ENCODE measurements at places on chromosomes 3 and 15.

GRCh38 chr3:4396542-4396941 is 70.5 kb downstream of the SUMF1 start:
- no peak for DNase-seq

GRCh38 chr15:83199288-83199687 is 8.3 kb downstream of the HDGFL3 start:
- DNase-seq: no peak

DNA sequence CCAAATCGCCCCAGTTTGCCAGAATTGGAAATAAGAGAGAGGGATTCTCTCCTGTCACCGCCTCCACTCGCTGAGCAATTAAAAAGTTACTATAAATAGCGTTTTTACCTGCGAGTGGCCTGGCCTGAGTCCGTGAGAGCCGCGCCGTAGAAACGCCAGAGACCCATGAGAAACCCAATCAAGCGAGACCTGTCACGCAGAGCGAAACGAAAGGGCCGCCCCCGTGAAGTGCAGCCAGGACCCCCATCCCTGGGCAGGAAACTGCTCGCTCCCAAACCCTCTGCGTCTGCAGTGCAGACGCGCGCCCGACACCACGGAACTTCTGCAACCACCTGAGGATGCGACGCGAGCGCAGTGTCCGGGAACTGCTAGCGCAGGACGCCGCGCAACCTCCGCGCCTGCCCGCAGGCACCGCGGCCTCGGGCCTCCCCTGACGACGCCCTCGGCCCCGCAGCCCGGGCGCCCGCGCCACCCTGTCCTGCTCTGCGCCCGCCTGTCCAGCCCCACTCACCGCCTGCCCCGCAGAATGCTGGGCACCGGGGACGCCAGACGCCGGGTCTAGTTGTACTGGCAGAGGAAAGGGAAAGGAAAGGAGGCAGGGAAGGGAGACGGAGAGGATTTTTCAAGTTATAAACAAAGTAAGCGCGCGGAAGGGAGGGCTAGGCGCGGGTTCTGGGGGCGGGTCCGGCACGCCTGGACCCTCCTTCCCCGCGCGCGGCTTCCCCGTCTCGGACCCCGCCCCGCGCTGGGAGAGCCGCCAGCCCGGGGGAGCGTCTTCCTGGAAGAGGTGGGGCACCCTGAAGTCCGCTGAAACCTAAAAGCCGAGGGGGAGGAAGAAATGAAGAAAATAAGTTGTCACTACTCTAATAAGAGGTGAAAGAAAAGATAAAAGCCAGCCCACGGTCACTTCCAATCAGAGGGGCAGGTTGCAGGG is at the start of gene PLSCR4:
Gene PLSCR4, minus strand, starts transcription at position 657 of the 934 bp plus-strand sequence. CDS start 29,034 bp downstream, outside the sequence.
- peak; percentile 60 for DNase-seq

GRCh38 chr15:31322504-31322903 is 4.1 kb upstream of the KLF13 start:
- no peak for DNase-seq

DNA sequence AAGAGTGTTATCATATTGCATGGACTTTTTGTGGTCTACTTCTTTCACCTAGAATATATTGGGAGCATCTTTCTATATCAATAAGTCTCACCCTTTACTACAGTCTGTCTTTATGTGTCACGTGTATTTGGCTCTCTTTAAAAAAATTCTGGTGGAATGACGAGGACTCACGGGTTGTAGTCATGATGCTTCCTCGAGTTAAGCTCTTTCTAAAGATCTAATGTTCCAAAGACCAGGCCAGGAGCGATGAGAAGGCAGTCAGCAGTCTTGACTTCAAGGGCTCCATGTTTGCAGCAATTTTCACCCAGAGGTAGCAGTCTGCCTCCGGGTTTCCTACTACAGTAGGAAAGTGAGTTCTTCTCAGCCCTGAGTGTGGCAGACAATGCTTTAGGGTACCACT is 88.9 kb downstream of the FRMD4B start:
- DNase-seq: no peak

GRCh38 chr15:40598126-40598525 is 4.1 kb downstream of the KNL1 start:
- no peak for DNase-seq

- DNase-seq: peak; percentile 23
These were observed at the start of gene GASK1A for GRCh38 chr3:42979044-42979972. GASK1A (plus strand) TSS chr3:42979311; CDS start chr3:42979643, 332 bp downstream.

- DNase-seq: no peak
These were observed 15.8 kb upstream of the RAMAC start for GRCh38 chr15:82970078-82970686.

DNA sequence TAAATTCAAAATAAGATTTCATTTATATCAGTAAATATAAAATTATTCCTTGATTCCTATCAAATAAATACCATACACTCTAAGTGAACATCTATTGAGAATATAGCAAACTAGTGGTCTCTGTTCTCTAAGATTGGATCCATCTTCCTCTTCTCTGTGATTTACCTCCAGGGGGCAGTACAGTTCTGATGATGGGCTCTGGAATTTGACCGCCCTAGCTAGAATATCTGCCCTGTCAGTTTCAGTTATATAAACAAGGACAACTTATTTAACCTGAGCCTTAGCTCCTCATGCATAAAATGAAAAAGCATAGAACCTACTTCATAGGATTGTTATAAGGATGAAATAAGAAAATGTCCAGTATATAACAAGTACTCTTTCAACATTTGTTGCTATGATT is 171.1 kb upstream of the CCDC54 start:
- DNase-seq: peak; percentile 9

DNA sequence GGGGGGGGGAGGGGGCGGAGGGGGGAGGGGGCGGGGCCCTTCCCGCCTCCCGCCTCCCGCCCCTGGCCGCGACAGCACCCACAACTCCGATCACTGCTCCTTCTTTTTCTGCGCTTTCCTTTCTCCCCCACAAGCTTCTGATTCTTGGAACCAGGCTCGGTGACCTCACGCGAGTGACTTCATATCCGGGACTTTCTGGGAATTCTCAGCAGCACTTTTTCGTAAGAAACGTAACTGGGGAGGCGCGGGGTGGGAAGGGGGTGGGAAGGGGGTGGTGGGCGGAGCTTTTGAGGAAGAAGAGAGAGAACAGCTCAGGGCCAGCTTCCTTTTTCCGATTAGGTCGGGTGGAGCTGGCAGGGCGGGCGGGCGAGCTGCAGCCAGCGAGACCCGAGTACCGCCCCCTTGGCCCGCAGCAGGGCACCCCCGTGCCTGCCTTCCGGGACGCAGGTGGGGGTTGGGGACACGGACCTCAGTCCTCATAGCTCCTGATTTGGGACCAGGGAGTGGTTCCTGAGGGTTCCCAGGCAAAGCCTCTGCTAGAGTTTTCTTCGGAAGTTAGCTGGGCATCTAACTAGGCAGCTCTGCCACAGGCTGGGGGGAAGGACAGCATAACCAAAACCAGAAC is 14.6 kb downstream of the XIRP1 start:
- DNase-seq: peak; percentile 44

DNA sequence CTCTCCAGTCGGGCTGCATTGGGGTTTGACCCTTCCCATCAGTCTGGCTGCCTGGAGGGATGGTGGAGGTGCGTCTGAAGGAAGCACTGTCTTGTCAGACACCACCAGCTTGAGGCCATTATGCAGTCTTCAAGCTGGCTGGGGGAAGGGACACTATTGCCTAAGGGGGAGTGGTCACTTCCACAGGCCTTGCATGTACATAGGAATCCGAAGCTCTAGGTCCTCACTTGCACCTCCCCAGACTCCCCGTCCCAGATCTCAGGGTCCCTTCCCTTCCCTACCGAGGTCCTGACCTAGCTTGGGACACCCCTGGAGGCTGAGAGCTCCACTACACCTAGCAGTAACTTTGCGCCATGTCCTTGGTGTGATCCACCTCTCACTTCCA is 48.6 kb upstream of the KLF13 start:
- no peak for DNase-seq

- no peak for DNase-seq
These were observed 183.0 kb upstream of the TMCO5A start for GRCh38 chr15:37751401-37751800.

- no peak for DNase-seq
These were observed 14.7 kb downstream of the CMTM6 start for GRCh38 chr3:32487781-32488473.

DNA sequence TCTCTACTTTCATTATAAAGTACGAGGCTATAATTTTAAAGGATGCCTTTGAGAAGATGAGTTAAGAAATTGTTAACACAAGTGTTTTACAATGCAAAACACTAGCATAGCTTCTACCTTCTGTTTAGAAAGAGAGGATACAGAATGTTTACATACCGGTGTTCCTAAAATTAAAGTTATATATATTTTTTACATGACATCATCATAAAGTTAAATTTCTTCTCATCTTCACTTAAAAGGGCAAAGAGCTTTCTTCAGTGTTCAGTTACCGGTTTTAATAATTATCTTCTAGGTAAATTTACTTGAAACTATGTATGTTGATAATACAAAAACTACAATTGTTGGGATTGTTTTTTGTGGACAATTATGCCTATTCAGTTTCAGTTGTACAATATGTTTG is 32.7 kb upstream of the TM2D3 start:
- no peak for DNase-seq

- no peak for DNase-seq
These were observed 235.7 kb downstream of the THRB start for GRCh38 chr3:24258727-24259600.

Measured in NCI-H146 (cell line).